ENCODE measurements at places on chromosomes 4 and X. TPM values are rescaled to one million over a fixed set of nuclear protein-coding genes. Genes with fewer than 3 reads are reported as not detected.

- DNase-seq, result no peak
Observed at GRCh38 chr4:14583752-14584151, 418.5 kb upstream of the CPEB2 start.

GRCh38 chr4:18007625-18008024 is 13.9 kb downstream of the LCORL start:
- no peak for DNase-seq

Gene CT45A1
- total RNA-seq, result not detected

Gene SLC7A11
- 0.10 TPM for total RNA-seq

- no peak for DNase-seq
Observed at GRCh38 chr4:89939994-89940393, 45.3 kb downstream of the MMRN1 start.

Gene C1QTNF7
- total RNA-seq, result 0.98 TPM

- no peak for DNase-seq
Observed at GRCh38 chrX:118345045-118345463, 852 bp upstream of the WDR44 start.

Gene AGTR2
- total RNA-seq, result not detected

Gene NEIL3
- not detected for total RNA-seq

DNA sequence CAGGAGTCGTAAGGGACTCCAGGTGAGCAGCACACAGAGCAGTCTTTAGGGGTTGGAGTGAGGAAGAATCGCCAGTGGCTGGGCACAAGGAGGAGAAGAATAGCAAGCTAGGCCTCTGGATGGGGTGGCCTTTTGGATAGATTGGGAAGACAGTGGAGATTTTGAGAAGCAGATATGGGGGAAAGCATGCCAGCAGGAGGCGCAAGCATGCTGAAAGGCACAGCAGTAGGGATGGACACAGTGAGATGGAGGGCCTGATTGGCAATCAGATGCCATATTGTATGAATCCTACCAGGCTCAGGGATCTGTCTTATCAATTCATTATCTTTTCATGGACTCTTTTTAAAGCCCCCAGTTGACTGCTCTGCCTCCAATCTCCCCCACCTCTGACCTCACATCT is 60.4 kb upstream of the MAGEA4 start:
- DNase-seq, result no peak
